ENCODE measurements at places on chromosomes 4 and X.
A peak's percentile ranks its signal among the peaks of the same experiment; 100 is the strongest.

DNA sequence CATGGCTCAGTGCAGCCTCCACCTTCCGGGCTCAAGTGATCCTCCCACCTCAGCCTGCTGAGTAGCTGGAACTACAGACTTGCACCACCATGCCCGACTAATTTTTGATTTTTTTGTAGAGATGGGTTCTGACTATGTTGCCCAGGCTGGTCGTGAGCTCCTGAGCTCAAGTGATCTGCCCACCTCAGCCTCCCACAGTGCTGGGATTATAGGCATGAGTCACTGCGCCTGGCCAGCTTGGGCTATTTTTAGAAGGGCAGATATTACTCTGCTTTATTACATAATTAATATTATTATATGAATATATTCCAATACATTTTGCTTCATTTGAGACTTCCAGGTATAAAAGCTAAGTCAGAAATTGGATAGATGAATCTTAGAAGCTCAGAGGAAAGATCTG is 143.7 kb upstream of the ANK2 start:
- no peak for DNase-seq

DNA sequence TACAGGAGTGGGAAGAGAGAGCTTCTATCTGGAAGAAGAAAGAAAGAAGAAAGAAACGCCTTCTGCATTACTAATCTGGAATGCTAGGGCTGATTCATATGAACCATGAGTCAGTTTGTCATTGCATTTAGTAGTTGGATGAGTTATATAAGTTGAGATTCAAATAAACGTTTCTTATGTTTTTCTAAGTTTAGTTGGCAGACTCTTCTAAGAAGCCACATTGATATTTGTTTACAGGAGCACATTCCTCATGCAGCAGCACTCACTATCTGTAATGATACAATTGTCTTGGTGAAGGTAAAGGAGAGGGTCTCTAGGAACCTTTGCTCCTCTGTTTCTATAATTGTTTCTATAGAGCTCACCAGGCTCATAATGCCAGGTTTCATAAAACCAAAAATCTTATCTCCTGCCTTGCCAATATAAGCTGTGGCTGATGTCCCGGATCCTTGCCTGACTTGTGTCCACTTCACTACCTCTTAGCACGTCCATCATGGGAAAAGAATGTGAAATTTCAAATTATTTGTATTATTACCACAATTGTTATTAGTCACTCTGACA is 39.5 kb downstream of the HOPX start:
- no peak for DNase-seq

DNA sequence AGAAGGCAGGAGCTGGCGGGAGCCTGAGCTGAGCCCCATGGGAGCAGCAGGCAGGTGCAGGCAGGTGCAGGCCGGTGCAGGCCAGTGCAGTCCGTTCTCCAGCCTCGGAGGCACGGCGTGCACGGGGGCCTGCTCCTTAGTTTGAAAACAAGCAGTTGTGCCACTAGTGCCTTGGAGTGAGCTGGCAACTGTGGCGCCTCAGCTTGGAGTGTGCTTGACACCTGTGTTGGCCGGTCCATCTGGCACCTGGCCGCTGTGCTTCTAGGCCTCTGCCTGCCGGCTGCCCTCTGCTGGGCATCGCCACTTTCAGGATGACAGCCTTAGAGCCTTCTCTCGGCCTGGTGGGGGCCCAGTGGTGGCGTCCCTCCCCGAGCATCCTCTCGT is 47.9 kb downstream of the RGS12 start:
- DNase-seq: no peak

- peak; percentile 26 for DNase-seq
These were observed 70.0 kb downstream of the MGST2 start for GRCh38 chr4:139735381-139736273.

DNA sequence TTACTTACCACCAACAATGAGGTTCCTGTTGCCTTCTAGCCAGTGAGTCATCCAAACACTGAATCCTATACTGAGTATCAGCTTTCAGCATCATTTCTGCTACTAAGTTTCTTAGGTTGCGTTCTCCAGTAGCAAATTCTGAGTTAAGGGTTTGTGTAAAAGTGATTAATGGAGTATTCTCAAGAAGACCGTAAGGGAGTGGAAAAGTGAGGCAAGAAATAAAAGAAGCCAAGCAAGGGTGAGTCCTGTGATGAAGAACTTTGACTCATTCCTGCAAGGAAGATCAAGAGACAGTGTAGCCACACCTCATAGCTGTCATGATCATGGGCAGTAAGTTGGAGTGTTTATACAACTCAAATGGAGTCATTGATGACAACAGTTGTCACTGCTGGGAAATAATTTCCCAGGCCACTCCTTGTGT is 446.2 kb downstream of the RAPGEF2 start:
- DNase-seq: no peak

- DNase-seq: no peak
These were observed 72.6 kb downstream of the DMD start for GRCh38 chrX:33138677-33139249.

DNA sequence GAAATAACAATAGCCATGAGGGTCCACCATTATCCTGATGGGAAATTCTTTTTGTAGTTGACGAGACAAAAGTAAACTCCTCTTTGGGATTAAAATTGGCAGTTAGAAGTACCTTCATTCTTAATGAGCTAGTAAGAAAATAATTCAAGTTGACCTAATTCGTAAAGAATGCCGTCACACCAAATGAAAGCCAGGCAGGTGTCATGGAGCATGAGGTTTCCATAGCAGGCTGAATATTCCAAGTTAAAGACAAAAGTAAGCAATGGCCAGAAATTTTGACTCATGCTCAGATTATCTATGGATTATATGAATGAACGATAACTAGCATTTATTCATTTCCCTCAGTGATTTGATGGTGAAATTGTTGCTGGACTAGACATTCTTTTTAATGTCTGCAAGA is 192.2 kb upstream of the FAT1 start:
- no peak for DNase-seq

GRCh38 chrX:27008486-27008885 is 454.7 kb downstream of the PPP4R3C start:
- DNase-seq: no peak

GRCh38 chr4:1413687-1414479 is 7.6 kb upstream of the NKX1-1 start:
- no peak for DNase-seq

DNA sequence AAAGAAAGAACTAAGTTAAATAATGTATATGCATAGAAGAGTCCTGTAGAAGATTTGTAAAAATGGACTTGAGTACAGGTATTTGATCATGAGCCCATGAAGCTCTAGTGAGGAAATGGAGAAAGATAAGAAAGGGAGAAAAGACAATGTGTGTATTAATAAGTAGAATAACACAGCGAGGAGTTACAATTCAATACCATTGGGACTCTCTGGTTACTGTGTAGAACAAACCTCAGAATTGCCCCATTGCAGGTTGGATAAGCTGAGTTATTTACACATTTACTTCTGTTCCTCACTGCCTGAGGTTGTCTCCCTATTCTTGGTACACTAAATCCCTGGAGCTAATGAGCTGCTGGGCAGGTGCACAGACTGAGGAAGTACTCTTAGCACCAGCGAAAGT is 33.3 kb downstream of the BANK1 start:
- DNase-seq: no peak

DNA sequence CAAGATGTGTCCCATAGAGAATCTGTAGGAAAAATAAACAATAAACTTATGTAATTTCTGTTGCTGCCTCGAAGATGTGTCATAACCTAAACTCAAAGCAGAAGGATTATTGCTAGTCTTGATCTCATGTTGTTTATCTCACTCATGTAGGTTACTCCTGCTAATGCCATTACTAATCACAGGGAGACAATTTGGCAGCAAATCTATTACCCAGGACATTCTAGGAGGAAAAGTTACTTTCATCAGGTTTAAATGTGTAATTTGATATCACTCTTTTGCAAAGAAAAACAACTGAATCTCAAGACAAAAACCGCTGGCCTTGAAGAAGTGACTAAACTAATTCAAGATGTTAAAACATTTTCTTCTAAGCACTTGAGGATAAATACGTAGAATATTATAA is 34.0 kb downstream of the LDOC1 start:
- no peak for DNase-seq

GRCh38 chrX:91122151-91122694 is 312.4 kb upstream of the PABPC5 start:
- no peak for DNase-seq

- no peak for DNase-seq
These were observed 200.9 kb upstream of the MID1 start for GRCh38 chrX:10821293-10821692.

DNA sequence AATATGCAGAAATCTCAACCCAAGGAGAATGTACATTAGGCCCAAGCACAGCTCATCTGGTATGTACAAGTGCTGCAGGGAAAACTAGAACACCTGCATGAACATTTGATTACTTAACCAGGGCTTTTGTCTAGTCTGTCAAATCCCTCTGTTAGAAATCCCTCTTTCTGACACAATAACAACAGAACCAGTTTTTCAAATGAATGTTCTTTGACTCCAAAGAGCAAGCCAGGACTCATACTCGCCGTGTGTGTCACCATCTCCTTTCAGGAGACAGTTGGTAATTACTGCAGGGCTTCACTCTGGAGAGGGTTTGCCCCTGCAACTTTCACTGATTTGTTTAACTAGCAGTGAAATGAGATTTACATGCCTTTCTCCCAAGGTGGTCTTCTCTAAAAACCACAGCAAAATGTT is 143.0 kb upstream of the FAM241A start:
- no peak for DNase-seq

GRCh38 chr4:2402941-2403340 is 15.5 kb downstream of the ZFYVE28 start:
- no peak for DNase-seq

DNA sequence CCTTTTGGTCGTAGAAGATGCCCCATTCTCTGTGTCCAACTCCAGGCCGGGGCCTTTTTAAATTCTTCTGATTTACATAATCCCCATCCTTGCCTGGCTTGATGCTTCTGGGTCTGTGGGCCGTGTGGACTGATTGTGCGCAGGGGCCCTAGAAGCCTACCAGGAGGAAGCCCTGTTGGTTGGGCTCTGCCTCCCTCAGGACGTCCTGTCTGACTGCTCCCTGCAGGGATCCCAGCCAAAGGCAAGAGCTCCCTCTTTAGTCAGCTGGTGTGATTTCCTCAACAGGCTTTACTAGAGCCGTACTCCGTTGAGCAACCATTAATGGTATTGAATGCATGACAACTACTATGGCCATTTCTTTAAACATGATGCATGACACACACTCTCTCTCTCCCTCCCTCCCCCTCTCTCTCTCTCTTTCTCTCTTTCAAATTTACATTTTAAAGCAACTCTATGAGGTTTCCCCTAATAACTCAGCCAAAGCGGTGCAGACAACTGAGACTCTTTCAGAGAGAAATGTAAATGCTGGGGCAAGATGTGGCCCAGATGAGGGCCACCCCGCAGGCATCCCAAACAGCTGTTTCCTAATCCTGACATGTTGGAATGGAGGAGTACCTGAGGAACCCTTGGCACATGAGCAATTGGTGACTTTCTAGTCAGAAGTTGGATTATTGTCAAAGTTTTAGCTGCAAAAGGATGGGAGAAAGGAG is 117.3 kb downstream of the DRD5 start:
- no peak for DNase-seq

- DNase-seq: peak; percentile 32
These were observed 821 bp downstream of the ASMTL start for GRCh38 chrX:1451661-1452515.

- DNase-seq: no peak
These were observed 63.1 kb upstream of the AFAP1 start for GRCh38 chr4:8002525-8003309.

- DNase-seq: no peak
These were observed 39.6 kb downstream of the CCNI start for GRCh38 chr4:77036206-77036605.

DNA sequence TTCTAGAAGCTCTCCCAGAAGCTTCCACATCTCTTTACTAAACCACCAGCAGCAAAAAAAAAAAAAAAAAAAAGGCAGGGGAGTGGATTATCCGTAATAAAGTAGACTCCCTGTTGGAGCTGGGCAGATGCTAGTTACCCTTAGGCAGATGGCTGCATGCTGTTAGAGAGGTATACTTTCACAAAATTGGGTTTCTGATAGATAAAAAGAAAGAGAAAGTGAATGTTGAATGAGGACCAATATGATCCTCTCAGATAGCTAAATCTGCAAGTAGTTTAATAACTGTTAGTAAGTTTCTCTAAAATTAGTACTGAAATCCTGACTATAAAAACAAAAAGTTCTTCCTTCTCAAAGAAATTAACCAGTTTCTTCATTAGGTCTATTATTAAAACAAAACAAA is 195.4 kb downstream of the ANAPC10 start:
- DNase-seq: no peak

DNA sequence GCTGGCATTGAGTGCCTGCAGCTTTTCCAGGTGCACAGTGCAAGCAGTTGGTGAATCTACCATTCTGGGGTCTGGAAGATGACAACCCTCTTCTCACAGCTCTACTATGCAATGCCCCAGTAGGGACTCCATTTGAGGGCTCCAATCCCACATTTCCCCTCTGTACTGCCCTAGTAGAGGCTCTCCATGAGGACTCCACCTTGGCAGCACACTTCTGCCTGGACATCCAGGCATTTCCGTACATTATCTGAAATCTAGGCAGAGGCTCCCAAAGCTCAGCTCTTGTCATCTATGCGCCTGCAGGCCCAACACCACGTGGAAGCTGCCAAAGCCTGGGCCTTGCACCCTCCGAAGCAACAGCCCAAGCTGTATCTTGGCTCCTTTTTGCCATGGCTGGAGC is 8.4 kb upstream of the SMAD1 start:
- no peak for DNase-seq

- no peak for DNase-seq
These were observed 271.3 kb upstream of the HAND2 start for GRCh38 chr4:173801361-173801760.

GRCh38 chr4:184978211-184978610 is 40.1 kb upstream of the HELT start:
- no peak for DNase-seq

GRCh38 chrX:153184787-153185186 is 5.7 kb downstream of the MAGEA1 start:
- DNase-seq: no peak

DNA sequence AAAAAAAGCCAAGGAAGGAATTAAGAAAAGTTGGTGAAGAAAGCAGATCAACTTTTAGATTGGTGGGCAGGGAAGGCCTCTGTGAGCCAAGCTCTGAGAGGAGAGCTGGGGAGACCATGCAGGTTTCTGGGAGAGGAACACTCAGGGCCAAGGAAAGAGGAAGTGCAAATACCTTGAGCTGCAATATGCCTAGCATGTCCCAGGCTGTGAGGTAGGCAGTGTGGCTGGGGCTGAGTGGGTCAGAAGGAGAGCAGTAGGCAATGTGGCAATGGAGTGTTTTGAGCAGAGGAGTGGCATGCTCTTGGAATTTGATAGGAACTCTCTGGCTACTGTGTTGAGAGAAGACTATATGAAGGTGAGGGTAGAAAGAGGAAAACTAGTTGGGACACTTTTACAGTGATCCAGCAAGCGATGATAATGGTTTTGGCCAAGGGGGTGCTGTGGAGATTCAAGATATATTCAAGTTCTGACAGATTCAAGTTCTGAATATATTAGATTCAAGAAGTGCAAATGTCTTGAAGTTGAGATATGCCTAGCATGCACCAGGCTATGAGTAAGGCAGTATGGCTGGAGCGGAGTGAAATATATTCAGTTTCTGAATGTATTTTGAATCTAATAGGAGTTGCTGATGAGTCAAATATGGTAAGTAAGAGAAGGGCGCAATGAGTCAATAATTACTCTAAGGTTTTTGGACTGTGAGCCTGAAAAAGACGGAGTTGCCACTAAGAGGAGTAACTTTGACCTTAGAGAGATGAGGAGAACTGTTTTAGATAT is 172.5 kb downstream of the CAMK2D start:
- no peak for DNase-seq

GRCh38 chr4:6885953-6886557 is 23.6 kb upstream of the TBC1D14 start:
- DNase-seq: no peak

Data from activated CD8-positive, alpha-beta memory T cell treated with anti-CD3 and anti-CD28 coated beads, Interleukin-2, amount 50 U/mL, for 4 hours (primary cell).